ENCODE measurements at places on chromosomes 5 and 9.

DNA sequence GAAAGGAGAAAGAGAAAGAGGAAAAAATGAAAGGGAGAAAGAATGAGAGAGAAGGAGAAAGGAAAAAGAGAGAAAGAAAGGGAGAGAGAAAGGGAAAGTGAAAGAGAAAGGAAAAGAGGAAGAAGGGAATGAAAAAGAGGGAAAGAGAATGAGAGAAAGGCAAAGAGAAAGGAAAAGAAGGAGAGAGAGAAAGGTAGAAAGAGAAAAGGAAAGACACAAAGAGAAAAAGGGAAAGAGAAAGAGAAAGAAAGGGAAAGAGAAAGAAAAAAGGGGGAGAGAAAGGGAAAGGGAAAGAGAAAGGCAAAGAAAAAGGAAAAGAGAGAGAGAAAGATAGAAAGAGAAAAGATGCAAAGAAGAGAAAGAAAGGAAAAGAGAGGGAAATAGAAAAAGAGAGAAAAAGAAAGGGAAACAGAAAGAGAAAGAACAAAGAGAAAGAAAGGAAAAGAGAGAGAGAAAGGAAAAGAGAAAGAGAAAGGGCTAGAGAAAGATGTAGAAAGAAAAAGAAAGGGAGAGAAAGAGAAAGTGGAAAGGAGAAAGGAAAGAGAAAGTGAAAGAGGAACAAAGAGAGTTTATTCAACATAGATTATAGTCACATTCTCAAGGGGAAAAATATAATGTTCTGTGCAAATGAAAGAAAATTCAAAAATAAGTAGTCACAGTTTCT is 165.2 kb downstream of the TMEM38B start:
- DNase-seq = no peak

DNA sequence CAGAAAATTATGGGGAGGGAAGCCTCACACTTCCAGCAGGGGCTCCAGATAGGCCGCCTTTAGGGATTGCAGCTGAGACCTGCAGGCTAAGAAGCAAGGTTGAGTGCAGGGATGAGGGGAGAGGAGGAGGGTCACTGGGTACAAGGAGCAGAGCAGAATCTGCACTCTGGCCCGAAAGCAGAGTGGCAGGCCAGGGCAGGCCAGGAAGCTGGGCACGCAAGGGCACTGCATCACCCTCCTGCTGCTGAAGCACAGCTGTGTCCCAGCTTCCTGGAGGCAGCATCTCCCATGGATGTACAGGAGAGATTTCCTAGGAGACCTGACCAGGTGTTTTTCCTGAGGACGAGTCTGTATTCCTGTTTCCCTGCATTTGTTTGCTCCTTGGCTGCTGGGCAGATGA is 92.1 kb downstream of the SYK start:
- no peak for DNase-seq

DNA sequence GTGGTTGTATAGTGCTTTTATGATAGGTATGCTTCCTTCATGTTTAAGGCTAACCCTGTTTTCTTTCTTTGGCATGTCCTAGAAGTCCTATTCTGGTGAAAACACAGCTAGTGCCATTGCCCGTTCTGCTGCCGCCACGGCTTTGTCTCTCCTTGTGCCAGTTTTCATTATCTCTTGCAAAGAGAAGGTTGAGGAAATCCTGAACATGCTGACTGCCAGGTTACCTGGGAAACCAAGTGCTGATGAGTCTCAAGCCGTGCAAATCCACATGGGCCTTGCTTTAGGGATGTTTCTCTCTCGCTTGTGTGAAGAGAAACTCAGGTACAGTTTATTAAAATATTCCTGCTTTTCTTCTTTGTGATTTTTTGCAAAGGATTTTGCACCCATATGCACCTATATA is 102.2 kb downstream of the HACD4 start:
- no peak for DNase-seq

DNA sequence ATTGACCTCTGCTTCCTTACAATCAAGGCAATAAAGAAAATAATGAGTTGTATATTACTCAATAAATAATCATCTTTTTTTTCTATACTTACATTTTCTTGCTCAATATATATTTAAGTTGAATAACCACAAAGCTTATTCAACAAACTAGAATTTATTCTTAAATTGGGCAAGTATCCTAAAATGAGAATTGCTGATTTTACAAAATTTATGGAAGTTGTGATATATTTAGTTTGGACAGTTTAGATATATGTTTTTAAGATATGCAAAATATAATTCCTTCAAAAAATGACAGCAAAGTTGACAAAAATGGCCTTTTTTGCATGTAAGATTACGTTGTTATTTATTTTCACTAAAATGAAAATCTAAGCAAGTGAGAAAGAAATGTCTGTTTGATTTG is 305.7 kb upstream of the GRIN3A start:
- DNase-seq = no peak

DNA sequence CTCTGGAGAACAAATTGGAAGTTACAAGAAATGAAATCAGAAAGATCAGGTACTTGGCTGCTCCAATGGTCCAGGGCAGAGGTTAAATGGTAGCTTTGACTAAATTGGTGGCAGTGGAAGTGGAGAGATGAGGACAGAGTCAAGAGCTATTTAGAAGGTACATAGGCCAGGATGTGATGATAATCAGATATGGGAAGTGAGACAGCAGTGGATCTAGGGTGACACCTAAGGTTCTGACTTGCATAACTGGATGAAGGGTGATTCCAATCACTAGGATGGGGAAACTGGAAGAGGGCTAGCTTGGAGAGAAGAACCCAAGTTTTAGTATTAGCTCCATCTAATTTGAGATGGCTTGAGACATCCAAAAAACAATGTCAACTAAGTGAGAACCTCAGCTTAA is 24.0 kb upstream of the NDUFB6 start:
- DNase-seq = no peak

GRCh38 chr9:80501635-80502034 is 929.9 kb downstream of the TLE4 start:
- DNase-seq = no peak

- DNase-seq = no peak
Measured at GRCh38 chr9:129685220-129685932, 19.9 kb downstream of the PRRX2 start.

GRCh38 chr5:2741956-2742355 is 9.5 kb downstream of the IRX2 start:
- no peak for DNase-seq

- no peak for DNase-seq
Measured at GRCh38 chr5:95519151-95519550, 35.6 kb downstream of the SKIC3 start.

GRCh38 chr9:93156475-93157008 is 22.5 kb upstream of the NINJ1 start:
- DNase-seq = peak; percentile 65

DNA sequence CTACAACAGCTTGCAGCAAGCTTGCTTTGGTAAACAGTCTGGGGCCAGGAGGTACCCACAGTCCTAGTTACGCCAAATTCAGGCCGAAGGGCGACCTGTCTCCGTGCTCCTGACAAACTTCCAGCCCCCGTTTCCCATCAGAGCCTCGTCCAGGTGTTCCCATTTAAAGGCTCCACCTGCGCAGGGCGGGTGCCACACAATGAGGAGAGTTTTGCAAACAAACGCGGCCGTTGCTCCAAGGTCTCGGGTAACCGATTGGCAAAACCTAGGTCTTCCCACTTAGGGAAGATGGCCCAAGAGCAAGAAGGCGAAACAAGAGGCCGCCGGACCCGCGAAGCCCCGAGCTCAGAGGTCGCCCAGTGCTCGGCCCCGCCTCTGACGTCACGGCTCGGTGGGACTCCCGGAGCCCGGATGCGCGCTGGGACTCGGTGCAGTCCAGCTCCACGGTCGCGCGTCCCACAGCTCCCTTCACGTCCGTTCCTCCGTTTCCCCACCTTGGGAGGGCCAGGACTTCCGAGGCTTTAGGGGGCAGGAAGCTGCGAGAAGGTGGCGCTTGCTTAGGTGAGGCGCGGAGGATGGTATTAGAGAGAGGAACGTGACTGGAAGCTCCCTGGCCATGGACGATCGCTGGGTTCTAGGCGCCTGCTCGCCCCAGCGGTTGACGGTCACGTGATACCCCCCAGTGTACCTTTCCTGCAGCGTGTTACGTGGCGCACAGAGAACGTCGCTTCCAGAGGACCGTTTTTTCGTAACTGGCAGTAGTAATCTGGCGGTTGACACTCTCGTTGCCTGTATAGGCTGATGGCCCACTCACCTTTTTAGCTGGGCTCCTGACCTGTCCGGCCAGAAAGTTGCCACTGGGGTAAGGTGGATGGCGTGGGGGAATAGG is 41.8 kb upstream of the KDM4C start:
- DNase-seq = peak; percentile 86

DNA sequence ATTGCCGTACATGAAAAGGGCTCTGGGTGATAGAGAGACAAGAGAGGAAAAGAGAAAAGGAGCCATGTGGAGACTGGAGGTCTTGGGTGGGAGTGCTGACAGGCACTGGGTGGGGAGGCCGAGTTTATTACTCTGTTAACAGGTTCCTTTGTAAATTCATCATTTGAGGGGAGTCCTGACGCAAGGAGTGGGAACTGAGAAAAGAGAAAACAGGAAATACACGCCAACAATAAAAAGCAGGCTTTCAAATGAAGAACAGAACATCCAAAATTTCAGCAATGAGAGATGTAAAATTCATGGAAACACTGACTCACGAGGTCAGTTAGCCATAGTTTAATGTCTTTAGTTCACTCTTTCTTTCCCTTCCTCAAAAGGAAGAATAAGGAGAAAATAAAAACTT is 342.8 kb downstream of the TMEM167A start:
- no peak for DNase-seq

DNA sequence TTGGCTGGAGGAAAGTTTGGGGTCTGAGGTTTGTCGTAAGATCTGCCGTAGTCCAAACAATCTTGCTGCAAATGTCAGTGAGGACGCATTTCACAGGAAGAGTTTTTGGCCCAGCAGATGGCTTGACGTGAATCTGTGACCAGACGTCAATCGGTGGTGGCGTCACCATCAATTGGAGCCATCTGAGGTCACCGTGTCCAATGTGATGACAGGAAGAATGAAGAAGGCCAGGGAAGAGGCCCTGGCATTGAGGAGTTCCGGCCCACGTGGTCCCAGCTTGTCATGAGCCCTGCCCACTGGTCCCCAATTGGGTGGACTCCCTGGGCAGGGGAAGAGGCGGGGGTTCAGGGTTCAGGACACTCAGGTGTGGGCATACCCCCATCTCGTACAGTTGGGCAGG is 79.9 kb downstream of the OLFM1 start:
- no peak for DNase-seq

- no peak for DNase-seq
Measured at GRCh38 chr5:80048084-80048780, 13.1 kb downstream of the THBS4 start.

DNA sequence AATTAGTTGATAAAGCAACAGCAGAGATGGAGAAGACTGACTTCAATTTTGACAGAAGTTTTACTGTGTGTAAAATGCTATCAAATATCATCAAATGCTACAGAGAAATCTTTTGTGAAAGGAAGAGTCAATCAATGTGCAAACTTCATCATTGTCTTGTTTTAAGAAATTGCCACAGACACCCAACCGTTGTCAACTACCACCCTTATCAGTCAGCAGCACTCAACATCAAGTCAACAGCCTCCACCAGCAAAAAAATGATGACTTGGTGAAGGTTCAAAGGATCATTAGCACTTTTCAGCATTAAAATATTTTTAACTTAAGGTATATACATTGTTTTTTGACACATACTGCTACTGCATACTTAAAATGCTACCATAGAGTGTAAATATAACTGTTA is 888.8 kb downstream of the CDH18 start:
- DNase-seq = no peak

- DNase-seq = no peak
Measured at GRCh38 chr5:150245111-150245789, 44.3 kb downstream of the CAMK2A start.

- DNase-seq = no peak
Measured at GRCh38 chr5:153520952-153521351, 30.5 kb downstream of the GRIA1 start.

- no peak for DNase-seq
Measured at GRCh38 chr5:68376935-68377334, 161.4 kb downstream of the PIK3R1 start.

- DNase-seq = no peak
Measured at GRCh38 chr9:32395510-32396216, 11.2 kb downstream of the ACO1 start.

DNA sequence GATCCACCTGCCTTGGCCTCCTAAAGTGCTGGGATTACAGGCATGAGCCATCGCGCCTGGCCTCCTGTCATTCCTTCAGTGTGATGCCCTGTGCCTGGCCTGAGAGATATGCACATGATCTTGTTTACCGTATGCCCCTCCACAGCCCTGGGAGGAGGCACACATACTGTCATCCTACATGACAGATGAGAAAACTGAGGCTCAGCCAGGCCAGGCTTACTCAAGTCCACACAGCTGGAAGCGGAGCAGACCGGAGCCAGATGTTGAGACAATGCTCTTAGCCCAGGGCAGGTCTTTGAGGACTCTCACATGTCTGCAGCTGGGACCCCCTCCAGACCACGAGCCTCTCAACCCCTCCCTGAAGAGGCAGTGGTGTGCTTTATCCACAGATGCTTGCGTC is 38.7 kb upstream of the SH3PXD2B start:
- DNase-seq = no peak

DNA sequence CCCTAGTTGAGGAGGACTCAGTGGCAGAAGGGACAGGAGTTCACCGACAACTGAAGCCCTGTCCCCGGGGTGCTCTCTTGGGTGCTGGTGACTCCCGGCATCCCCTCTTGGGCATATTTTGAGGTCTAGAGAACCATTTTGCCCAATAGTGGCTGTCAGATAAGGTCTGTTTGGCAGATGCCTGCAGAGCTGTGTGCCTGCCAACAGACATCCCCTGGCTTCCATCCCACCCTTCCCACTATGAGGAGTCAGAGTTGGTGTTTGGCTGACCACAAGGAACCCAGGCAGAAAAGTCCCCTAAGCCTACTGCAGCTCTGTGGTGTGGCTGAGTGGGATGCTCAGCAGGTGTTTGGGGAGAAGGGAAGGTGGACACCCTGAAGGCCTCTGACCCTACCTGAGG is 207.0 kb downstream of the AUH start:
- no peak for DNase-seq

GRCh38 chr9:32957358-32957757 is 44.1 kb downstream of the APTX start:
- no peak for DNase-seq

- DNase-seq = peak; percentile 22
Measured at GRCh38 chr5:77180167-77181081, 30.1 kb upstream of the PDE8B start.

DNA sequence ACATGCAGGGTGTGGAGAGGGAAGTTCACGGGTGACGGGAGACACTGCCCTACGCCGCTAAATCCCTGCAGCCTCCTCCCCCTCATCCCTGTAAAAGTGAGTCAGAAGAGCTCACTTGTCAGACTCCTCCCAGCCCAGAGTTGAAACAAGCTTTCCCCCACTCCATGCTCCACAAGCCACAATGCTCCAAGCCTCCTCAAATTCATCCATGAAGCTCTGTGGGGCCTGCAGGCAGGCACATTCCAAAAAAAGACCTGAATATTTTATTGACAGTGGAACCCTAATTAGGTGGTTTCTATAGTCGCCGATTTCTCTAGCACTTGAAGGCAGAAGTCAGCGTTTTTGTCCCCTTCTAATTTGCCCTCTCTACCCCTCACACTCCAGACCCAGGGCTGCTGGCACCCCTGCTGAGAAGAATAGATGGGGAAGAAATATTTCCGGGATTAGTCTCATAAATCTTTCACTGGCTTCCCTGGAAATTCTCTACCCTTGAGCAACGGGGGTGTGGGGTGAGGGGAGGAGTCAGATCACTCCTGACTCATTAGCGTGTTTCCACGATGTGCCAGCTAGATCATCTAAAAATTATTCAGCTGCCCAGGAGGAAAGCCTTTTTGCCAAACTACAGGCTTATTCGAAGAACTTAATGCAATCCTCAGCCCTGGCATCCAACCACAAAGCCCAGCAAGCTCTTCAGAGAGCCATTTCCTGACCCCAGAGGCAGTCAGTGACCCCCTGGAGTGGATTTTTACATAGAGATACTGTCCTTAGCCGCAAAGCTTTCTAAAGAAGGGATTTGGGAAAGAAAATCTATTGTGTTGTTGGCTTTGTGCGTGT is 97.1 kb downstream of the ENC1 start:
- DNase-seq = no peak
